ENCODE measurements at places on chromosomes 16 and 17.

DNA sequence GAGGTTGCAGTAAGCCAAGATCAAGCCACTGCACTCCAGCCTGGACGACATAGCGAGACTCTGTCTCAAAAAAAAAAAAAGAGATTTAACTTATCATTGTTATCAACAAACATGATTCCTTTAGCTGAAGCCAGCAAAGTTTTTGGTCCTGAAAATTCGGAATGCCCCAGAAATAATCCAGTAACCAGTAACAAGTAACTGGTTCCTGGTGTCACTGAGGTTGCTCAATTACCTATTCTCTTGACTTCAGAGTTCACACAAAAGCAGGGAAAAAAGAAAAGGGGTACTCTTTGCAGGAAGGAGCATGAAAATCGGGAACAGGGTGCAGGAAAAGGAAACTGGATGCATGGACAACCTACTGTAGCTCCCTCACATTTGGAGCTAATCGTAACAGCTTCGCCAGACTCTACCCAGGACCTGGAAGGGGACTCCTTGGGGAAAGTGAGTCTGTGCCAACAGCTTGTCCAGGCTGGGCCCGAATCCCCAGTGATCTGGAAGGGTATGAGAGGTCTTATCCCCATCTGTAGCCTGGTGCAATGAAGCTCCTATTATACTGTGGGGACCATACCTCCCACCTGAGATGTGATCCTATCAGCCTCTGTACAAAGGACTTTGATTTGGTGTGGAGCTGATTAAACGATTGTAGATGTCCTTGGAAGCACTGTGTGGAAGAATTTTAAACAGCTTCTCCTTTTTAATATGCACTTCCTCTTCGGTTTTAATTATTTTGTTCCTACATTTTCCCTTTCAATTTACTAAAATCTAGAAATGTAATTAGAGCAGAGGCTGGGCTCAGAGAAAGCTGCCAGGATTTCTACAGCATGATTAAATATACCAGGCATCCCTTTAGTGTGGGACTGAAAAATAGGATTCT is 3.4 kb upstream of the SPOP start:
- no peak for DNase-seq

- DNase-seq: no peak
These were observed 4.0 kb downstream of the CBFA2T3 start for GRCh38 chr16:88973007-88973410.

DNA sequence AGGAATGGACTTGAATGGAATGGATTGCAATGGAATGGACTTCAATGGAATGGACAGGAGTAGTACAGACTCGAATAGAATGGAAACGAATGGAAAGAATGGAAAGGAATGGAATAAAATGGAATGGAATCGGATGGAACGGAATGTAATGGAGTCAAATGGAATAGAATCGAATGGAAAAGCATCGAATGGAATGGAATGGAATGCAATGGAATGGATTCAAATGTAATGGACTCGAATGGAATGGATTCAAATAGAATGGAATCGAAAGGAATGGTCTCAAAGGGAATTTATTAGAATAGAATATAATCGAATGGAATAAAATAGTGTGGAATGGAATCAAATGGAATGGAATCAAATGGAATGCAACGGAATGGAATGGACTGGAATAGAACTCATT is 484.9 kb upstream of the WSB1 start:
- DNase-seq: no peak

DNA sequence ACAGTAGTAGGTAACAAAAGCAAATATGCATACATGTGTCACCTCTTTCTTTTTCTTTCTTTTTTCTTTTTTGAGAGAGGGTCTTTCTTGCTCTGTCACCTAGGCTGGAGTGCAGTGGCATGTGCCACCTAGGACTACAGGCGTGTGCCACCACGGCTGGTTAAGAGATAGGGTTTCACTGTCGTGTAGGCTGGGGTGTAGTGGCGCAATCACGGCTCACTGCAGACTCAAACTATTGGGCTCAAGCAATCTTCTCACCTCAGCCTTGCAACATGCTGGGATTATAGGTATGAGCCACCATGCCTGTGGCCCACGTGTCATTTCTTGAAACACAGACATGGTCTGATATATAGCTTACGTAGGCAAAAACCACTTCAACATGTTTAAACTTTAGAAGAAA is 397.7 kb upstream of the PMFBP1 start:
- DNase-seq: no peak

- DNase-seq: no peak
These were observed 4.2 kb downstream of the MTSS2 start for GRCh38 chr16:70681382-70682238.

- DNase-seq: no peak
These were observed 16.1 kb upstream of the KIF19 start for GRCh38 chr17:74309902-74310301.

DNA sequence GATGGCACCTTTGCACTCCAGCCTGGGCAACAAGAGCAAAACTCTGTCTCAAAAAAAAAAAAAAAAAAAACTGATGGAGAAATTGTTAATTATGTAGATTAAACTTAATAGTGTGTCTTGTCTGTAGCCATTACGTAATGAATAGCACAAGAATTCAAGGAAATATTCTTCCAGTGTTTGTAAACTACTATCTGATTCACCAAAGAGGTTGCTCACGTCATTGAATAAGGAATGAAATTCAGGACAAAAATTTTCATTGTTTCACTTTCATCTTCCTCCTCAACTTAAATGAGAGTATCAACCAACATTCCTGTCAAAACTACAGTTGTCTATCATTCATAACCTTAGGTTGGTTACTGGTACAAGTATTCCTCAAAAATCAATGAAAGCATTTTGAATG is 30.7 kb upstream of the MYO18A start:
- no peak for DNase-seq

DNA sequence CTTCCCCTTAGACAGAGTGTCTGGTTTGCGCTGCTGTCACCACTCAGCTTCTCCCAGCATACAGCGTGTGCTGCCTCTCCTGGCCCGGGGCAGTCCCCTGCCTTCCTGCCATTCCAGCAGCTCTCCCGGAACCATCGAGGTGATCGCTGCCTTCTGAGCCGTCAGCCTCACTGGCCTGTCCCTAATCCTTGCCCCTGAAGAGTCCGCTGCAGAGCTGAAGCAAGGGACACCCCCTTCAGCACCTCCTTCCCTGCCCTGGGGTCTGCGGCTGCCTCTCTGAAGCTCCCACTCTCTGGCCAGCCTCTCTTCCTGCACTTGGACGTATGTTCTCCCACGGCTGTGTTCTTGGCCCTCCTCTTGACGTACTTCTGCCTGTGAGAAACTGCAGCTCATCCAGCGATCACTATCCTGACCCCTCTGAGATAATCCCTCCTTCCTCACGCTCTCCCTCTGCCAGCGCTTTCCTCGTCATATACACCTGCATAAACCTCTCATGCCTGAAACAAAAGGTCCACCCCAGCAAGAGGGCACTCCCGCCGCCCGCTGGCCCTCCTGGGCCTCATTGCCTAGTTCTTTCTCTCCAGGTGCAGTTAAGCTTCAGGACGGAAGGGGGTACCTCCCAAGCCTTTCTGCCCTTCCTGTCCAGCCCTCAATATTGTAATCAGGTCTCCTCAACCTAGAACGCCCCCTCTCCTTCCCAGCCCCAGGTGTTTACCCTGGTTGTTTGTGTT is 220.6 kb upstream of the CHMP6 start:
- no peak for DNase-seq

- DNase-seq: no peak
These were observed 49.9 kb downstream of the RBFOX1 start for GRCh38 chr16:7382521-7382920.

GRCh38 chr17:9209781-9210370 is 188.6 kb downstream of the NTN1 start:
- no peak for DNase-seq

GRCh38 chr17:77456951-77457548 is 316.3 kb downstream of the SEC14L1 start:
- DNase-seq: no peak

GRCh38 chr17:31251105-31251969 is 45.7 kb downstream of the OMG start:
- no peak for DNase-seq

- DNase-seq: no peak
These were observed 55.1 kb downstream of the STXBP4 start for GRCh38 chr17:55023626-55024025.

DNA sequence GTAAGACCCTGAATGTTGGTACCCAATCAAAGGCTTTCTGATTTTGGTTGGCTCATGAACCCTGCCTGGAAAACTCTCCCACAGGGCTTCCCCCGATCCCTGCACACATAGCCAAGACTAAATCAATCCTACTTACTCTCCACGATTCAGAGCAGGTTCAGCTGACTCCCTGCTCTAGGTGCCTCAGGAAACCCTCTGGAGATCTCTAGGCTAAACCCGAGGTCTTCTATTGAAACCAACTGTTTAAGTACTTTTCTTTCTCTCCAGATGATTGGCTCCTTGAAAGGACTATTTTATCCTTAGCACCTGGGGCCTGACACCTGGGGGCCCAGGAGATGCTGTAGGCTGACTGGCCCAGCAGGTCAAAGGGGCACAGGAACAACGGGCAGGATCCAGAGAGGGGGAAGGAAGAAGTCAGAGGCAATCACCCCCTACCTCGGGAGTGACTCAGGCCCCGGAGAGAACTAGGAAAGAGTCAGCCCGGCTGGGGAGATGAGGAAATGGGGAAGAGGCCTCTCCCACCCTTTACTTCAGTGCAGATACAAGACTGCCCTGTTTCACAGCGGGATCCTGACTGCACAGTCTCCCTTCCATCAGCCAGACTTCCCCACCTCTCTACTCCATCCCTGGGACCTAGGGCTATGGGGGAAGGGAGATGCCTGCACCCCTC is 2.0 kb downstream of the TBC1D10B start:
- no peak for DNase-seq

GRCh38 chr17:282000-282911 is 70.4 kb downstream of the RPH3AL start:
- no peak for DNase-seq

DNA sequence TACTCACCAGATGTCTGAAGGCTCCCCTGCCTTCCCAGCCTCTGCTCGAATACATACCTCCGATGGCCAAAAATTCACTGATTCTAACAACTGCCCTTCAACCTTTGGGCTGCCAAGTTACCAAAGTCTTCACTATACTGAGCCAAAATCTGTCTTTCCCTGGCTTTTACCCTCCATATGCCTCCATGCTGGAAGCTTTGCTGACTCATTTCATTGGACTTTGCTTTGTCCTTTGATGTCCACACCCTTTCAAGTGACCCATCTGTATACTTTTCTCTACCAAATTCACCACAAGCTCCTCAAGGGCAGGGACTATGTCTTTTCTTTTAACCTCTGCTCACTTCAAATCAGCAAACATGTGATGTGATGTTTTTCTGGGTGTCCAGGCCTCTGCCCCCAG is 21.0 kb upstream of the MTMR4 start:
- DNase-seq: no peak

GRCh38 chr17:34220045-34220751 is 34.9 kb upstream of the CCL2 start:
- no peak for DNase-seq

DNA sequence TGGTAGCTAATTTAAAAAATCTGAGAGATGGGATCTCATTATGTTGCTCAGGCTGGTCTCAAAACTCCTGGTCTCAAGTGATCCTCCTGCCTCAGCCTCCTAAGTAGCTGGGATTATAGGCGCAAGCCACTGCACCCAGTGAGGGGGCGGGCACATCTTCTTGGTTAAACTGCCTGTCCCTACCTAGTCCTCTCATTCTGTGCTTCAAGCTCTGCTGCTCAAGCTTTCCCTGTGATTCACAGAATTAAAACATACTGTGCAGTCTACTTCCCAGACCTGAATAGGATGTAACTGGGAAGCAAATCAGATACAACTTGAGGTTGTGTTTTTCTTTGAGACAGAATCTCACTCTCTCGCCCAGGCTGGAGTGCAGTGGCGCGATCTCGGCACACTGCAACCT is 2.3 kb downstream of the MRPL38 start:
- no peak for DNase-seq

DNA sequence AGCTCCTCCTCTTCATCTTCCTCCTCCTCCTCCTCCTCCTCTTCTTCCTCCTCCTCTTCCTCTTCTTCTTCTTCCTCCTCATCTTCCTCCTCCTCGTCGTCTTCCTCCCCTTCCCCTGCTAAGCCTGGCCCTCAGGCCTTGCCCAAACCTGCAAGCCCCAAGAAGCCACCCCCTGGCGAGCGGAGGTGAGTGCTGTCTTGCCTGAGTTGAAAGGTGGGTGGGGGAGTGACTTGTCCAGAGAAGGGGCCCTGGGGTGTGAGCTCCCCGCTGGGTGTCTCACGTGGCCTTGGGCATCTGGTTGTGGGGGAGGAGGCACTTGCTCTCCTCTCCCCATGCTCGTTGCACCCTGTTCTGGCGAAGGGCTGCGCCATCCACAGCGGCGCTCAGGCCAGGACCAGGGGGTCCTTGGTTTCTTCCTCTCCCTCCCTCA is 8.0 kb downstream of the ELOB start:
- no peak for DNase-seq

GRCh38 chr16:57485916-57486857 is at the start of gene DOK4:
TSS of gene DOK4 (minus strand) at chr16:57486493. CDS start at chr16:57479507, 6,986 bp downstream.
- DNase-seq: no peak

DNA sequence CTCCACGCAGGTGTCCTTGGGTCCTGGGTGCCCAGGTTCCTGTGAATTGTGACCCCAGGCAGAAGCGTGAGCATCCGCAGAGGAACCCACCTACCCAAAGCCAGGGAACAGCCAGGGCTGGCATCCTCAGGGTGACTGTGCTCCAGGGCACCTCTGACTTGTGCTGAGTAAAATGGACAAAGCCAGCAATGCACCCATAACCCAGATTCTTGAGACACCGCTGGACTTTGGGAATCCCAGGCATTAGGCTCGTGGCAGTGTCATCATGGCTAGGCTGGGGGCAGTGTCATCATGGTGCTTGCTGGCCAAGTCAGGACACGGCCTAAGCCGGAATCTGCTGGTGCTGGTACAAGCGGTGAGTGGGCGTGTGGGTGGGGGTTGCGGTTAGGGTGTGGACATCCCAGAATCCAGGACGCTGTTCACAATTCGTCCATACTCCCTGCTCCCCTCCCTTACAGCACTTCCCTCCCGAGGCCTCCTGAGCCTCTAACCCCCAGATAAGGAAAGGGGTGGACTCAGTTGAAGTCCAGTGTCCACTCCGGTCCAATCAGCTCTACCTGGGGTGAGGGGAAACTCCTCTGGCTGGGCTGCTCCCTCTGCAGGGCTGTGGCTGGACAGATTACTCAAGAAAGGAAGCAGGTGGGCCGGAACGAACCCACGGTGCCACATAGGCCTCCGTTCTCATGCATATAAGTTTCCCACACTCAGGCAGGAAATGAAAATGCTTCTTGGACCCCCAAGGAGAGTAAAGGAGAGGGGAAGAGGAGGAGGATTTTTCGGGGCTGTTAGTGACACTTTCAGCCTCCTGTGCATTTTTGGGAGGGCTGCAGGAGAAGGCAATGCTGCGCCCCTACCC is 138.9 kb downstream of the SEC14L1 start:
- no peak for DNase-seq

DNA sequence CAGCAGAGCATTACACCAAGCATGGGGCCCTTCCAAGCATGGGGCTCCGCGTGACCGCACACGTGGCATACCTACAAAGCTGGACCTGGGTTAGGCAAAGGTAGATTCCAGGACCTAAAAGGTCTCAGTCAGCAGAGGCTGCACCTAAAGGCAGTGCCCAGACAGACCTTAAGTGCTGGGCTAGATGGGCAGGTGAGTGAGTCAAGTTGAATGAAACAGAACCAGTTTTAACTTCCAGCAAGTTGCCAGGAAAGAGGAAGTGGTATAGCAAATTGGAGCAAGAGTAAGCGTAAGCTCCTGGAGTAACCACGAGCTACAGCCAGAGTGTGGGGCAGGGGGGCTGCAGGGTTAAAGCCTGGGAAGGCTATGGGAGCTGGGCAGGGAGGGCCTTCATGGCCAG is 49.5 kb downstream of the SRCIN1 start:
- no peak for DNase-seq

- no peak for DNase-seq
These were observed 24.0 kb downstream of the MYO19 start for GRCh38 chr17:36510636-36511035.
